ENCODE measurements at places on chromosomes 12 and 14. TPM values are rescaled to one million over a fixed set of nuclear protein-coding genes. Genes with fewer than 3 reads are reported as not detected.

DNA sequence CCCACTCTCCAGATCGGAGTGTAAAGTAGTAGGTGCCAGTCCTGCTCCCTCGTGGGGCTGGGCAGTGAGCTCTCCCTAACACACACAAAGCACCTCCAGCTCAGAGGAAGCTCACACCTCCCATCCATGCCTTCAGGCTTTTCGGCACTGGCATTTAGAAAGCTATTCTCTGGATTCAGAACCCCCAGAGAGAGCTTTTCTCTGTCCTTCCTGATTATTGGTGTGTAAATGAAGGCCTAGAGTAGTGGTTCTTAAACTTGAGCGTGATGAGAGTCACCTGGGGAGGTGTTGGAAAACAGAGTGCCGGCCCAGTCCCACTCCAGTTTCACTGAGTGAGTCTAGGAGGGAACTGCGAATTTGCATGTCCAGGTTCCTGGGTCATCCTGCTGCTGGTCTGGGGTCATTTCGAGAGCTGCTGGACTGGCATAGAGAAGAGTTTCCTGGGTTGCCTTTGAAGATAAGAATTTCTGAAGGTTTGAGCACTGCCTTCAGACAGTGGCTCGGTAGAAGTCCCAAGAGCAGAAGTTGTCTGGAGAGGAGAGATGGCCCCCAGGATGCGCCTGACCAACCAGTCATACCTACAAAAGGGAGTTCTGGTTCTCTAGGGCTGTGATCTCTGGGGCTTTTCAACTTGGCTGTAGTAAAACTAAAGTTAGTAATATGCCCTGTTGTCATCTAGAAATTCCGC is 15.1 kb downstream of the CD9 start:
- DNase-seq: no peak

DNA sequence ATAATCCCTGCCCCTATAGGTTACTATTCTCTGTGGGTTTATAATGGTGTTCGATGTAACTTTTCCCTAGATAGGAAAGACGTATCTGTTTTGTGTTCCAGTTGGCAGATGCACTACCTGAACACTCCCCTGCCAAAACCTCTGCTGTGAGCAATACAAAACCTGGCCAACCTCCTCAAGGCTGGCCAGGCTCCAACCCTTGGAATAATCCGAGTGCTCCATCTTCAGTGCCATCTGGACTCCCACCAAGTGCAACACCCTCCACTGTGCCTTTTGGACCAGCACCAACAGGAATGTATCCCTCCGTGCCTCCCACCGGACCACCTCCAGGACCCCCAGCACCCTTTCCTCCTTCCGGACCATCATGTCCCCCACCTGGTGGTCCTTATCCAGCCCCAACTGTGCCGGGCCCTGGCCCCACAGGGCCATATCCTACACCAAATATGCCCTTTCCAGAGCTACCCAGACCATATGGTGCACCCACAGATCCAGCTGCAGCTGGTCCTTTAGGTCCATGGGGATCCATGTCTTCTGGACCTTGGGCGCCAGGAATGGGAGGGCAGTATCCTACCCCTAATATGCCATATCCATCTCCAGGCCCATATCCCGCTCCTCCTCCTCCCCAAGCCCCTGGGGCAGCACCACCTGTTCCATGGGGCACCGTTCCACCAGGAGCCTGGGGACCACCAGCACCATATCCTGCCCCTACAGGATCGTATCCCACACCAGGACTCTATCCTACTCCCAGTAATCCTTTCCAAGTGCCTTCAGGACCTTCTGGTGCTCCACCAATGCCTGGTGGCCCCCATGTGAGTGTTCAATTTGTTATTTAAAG is 11.3 kb downstream of the MAPK1IP1L start:
- no peak for DNase-seq

- no peak for DNase-seq
Observed at GRCh38 chr12:89514751-89515150, 9.8 kb downstream of the GALNT4 start.

- no peak for DNase-seq
Observed at GRCh38 chr14:99751539-99752485, 41.4 kb upstream of the EML1 start.

- no peak for DNase-seq
Observed at GRCh38 chr12:25337916-25338315, 87.2 kb upstream of the KRAS start.

Gene SLC8A3
- 32.6 TPM for total RNA-seq

Gene COQ6
- total RNA-seq: 22.4 TPM

Gene ASIC1
- total RNA-seq: not detected

Gene FBRSL1
- total RNA-seq: 23.7 TPM

Measured in hematopoietic multipotent progenitor cell (in vitro differentiated cells).